ENCODE measurements at places on chromosomes 3 and 15.

GRCh38 chr3:81952141-81952540, 190.7 kb upstream of the GBE1 start:
- no peak for DNase-seq

DNA sequence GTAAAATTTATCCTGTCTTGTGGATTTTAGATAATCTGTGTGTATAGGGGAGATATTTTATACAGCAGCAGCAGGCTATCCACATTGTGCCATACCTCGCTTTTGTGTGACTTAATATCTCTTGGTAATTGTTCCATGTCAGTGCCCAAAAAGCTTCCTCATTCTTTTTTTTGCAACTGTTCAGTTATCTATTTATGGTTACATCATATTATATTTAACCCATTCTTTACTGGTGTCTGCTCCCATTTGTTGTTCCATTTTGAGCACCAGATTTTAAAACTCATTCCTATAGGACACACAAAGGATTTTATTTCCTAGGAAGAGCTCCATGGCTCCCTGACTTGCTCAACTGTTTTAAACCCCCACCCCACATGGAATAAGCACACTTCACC, 86.3 kb upstream of the RASGRP1 start:
- no peak for DNase-seq

DNA sequence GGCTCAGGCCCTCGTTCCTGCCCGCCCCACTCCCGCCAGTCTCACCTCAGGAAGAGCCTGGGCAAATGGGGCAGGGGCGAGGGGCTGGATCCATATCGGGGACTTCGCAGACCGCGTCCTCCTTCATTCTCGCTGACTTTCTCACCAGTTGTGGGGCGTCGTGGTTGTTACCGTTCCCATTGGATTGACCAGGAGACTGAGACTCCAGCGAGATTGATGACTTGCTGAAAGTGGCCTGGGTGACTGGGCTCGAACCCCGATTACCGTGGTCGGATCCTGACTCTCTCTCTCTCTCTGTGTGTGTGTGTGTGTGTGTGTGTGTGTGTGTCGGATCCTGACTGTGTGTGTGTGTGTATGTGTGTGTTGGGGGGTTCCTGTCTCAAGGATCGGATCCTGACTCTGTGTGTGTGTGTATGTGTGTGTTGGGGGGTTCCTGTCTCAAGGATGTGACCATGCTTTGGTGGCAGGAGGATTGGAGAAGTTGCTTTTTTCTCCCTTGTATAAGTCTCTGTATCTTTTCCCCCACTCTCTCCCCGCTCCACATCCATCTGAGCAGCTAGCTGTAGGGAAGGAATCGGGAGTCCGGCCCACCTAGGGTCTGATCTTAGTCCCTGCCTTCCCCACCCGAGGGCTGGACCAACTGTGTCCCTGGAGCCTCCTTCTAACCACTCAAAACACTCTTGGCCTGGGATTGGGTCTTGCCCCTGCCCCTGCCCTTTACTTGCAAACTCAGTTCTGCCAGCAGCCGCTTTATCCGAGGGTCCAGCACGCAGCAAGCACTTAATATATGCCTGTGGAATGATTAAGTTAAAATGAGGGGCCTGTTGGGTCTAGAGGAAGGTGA, 603 bp downstream of the PLEKHO2 start:
- peak; percentile 37 for DNase-seq

GRCh38 chr3:124149771-124150170, 157.8 kb upstream of the ROPN1 start:
- DNase-seq: no peak

GRCh38 chr3:56054844-56055243, 413.4 kb downstream of the ERC2 start:
- peak; percentile 21 for DNase-seq

DNA sequence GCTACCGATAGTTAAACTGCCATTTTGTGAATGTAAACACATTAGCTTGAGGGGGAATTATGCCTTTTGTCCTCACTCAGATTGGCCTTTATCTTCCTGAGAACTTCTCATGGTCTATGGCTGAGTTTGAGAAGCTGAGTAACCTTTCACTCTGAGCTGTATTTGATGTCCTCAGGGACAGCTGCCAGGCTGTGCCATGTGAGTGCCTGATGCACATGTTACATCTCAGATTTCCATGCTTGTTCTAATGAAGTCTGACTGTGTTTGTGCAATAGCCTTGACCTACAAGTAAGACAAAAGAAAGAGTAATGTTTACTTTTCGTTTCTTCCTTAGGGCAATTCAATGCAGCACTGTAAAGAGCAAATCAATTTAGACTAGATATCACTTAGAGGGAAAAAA, 44.1 kb upstream of the ARL6 start:
- DNase-seq: no peak
